Camera-type eye (tissue), 1 donor: ENCODE measurements at places on chromosomes 11 and 22. TPM values are rescaled to one million over a fixed set of nuclear protein-coding genes. Genes with fewer than 3 reads are reported as not detected.

Gene OR6A2
- total RNA-seq: 0.55 TPM

Gene NXPE4
- total RNA-seq: not detected

Gene USH1C
- 1.3 TPM for total RNA-seq

Gene DEUP1
- total RNA-seq: 1.3 TPM

Gene ALKBH3
- total RNA-seq: 29.7 TPM

Gene TRPC6
- 11.6 TPM for total RNA-seq

Gene ZP1
- not detected for total RNA-seq
